Esophagus mucosa (tissue), 1 donor: ENCODE measurements at places on chromosomes 1 and 21.
A peak's percentile ranks its signal among the peaks of the same experiment; 100 is the strongest.

- ATAC-seq, result no peak
These were observed 116.5 kb upstream of the IRF2BP2 start for GRCh38 chr1:234726359-234726943.

GRCh38 chr1:214022810-214023425 is 35.1 kb downstream of the PROX1 start:
- ATAC-seq, result no peak

- peak; percentile 57 for ATAC-seq
These were observed 27.4 kb downstream of the DTL start for GRCh38 chr1:212062832-212063438.

GRCh38 chr1:151993084-151993733 is 450 bp downstream of the S100A10 start:
- no peak for ATAC-seq

DNA sequence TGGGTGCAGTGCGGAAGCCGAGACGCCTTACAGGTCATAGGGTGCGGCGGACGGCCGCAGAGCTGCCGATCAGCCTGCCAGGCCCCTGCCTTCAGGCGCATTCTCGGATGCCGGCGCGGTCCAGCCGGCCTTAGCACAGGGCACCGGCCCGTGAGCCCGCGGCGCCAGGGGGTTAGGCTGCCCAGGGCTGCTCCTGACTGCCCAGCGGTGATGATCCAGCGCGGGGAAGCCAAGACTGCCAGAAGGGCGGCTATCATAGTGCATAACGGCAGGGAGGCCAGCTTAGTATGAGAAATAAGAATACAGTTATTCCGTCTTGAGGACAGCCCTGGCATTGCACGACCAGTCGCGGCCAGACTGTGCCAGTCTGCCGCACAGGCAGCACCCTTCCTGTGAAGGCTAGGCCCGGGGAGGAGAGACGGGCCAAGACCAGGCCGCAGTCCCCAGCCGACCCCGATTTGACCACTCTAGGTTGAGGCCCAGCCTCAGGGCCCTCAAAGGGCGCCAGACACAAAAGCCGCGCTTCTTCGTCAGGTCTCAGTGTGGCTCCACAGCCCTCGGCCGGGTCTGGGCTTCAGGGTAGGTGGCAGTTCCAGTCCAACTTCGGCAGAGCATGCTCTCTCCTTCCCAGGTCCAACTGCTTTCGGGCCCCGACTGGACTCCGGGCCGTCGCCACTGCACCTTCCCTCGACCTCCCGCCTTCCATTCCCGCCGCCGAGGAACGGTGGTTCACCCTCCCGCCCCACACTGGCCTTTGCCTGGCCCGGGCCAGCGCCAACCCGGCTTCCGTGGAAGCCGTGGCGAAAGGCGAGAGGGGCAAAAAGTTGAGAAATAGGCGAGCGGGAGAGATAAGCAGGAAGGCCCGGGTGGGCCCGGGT is 829 bp downstream of the ALX3 start:
- peak; percentile 23 for ATAC-seq

GRCh38 chr1:14486401-14487201 is 111.9 kb upstream of the KAZN start:
- ATAC-seq, result no peak

- peak; percentile 60 for ATAC-seq
These were observed 44.1 kb upstream of the SLC25A33 start for GRCh38 chr1:9494936-9495758.

DNA sequence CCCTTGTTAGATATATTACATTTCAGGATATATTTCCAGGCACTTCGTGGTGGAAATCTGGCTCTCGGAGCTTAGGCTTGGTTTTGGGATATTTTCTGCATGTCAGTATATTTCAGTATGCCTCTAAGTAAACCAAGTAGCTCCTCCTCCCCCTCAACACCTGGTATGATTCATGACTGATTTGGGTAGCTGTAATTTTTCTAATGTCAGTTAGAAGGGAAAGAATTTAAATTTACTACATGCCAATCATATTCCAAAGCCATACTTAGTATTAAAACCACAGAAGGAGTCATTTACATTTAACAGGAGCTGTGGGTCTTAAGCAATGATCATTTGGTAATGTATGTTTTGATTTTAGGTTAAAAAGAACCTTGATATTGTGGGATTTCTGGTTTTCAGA is 40.6 kb downstream of the ST6GALNAC3 start:
- no peak for ATAC-seq

GRCh38 chr1:27400963-27401341 is 8.5 kb downstream of the GPR3 start:
- ATAC-seq, result no peak

- ATAC-seq, result no peak
These were observed 62.1 kb downstream of the FAAP20 start for GRCh38 chr1:2132222-2133038.

GRCh38 chr1:12412439-12412838 is 182.6 kb downstream of the VPS13D start:
- ATAC-seq, result no peak

DNA sequence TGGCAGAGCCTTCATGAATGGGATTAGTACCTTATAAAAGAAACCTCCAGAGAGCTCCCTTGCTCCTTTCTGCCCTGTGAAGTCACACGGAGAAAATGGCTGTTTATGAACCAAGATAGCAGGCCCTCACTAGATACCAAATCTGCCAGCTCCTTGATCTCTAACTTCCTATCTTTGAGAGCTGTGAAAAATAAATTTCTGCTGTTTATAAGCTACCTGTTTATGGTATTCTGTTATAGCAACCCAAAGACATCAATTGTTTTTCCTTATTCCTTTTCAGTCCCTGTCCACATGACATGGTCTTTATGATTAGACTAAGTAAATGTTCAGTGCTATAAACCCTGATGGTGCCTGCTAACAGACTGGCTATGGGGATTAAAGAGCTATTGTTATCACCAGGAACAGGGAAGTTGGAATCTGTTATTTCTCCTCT is 9.7 kb upstream of the STIL start:
- peak; percentile 58 for ATAC-seq

DNA sequence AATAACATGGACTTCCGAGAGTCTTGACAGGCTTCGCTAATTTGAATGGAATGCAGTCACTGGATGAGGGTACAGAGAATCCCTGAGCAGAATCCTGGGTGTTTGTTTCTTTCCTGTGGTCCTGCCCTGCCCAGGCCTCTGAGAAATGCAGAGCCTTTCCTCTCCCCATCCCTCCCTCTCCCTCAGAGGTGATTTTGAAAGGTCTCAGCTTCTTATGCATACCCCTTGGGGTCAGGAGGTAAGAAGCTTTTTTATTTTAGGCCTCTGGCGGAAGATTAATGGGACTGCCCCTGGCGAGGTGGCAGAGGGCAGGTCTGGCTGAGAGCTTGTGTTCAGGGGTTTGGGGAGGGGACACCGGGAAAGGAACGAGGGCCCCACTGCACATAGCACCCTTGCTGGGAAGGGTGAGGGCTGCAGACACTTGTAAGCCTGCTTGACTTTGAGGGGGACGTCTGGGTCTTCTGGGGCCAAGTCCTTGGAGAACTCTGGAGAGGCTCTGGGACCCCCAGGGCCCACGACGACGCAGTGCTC is 116.5 kb upstream of the SLC45A1 start:
- no peak for ATAC-seq
